ENCODE measurements at places on chromosomes 11 and 22.

DNA sequence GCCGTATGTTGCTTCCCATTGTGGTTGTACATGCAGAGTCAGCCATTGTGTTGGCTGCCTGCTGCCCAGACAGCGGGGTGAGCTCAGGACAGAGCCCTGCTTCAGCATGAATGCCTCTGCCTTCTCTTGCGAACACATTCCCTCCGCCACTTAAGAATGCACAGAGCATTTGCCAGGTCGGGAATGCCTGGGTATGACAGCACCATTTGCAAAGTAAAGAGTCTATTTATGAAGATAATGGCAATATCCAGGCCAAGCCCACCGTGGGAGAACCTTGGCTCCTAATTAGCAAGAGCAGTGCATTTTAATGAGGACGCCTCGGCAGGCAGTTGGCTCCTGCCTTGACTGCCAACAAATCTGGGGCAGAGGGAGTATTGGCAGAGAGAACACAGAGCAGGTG lies 62.5 kb upstream of the SORL1 start:
- no peak for DNase-seq

DNA sequence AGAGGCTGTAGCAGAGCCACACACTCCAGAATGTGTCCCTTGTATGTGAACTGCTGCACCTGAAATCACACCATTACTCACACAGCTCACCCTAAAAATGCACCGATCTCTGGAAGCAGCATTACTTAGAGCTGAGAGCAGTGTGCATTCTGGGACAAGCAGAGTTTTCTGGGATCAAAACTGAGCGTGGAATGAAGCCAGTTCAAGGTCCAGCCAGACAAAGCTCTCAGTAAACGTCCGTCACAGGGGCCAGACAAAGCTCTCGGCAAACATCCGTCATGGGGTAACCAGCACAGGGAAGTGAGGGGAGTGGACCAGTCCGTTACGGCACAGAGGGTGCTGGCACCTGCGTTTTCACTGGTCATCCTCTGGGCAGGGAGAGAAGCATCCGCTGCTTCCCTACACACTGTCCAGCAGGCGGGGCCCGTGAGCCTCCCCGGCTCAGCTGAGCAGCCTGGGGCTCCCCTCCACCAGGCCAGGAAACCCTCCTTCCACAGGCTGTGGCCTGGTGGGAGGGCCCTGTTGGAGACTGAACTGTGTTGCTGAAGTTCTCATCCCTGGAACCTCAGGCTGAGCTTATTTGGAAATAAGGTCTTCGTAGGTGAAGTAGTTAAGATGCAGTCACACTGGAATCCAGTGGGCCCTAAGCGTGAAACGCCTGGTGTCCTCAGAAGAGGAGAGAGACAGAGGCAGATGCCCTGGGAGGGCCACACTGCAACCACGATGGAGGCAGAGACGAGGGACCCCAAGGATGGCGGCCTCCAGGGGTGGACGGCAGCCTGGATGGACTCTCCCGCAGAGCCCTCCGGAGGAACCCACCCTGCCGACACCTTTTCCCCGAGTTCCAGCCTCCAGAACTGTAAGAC lies 883.9 kb downstream of the BRD1 start:
- no peak for DNase-seq

DNA sequence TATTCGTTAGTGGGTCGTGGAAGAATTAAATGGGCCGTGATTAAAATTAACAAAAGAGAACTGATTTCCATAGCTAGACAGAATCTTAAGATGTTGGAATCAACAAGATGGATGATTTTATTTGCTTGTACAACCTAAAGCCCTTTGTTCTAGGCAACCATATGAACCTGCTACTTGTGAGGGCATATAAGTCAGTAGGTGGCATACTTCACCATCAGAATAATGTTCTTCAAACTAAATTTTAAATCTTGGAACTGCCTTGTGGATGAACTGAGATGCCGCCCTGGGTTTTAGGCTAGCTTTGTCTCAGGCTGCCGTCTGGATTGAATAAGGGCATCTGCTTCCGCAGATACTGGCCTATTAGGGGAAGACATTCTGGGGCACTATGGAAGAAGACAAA lies 40.9 kb downstream of the CSRP3 start:
- DNase-seq, result no peak

- no peak for DNase-seq
Measured at GRCh38 chr11:70297341-70297740, 26.9 kb downstream of the PPFIA1 start.

GRCh38 chr11:116285026-116285425 lies 487.8 kb downstream of the BUD13 start:
- no peak for DNase-seq

GRCh38 chr11:75795276-75796090 lies 19.5 kb upstream of the UVRAG start:
- no peak for DNase-seq

DNA sequence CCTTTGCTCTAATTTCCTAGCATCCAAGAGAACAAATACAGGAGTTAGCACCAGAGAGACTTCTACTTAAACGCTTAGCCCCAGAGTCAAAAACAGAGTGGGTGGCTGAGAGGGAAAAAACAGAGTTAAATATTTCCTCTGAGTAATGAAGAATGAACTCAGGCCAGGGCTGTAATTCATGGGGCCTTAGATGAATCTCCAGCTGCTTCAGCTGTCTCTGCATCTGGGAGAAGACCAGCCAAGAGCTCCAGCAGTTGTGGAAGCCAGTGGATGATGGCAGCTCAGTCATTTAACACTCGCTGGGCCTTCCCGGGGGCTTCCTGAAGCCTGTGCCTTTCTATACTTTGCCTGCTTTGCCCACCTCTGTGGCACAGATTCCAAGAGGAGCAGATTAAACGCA lies 5.7 kb upstream of the ADAMTS15 start:
- no peak for DNase-seq

DNA sequence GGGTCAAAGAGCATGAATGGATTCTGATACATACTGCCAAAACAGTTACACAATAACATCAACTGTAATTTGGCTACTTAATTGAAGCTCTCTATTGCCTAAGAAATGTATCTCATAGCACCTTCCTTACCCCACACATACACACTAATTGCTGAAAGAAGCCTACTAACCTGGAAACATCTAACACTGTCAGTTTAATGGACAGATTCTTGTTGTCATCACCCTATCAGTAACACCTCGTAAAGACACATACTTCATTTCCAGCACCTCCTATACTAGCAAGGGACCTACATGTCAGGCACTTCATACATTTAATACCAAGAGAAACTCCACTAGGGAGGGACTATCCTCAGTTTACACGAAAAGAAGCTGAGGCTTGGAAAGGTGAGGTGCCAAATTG lies 9.9 kb downstream of the NAP1L4 start:
- DNase-seq, result no peak

GRCh38 chr11:37947821-37948220 lies 1349.8 kb upstream of the RAG2 start:
- DNase-seq, result no peak

GRCh38 chr22:35457729-35458546 lies 58.0 kb downstream of the MCM5 start:
- DNase-seq, result no peak
